ENCODE measurements at places on chromosomes 7 and 10.

GRCh38 chr10:27494116-27494805, 9.8 kb upstream of the RAB18 start:
- no peak for DNase-seq

DNA sequence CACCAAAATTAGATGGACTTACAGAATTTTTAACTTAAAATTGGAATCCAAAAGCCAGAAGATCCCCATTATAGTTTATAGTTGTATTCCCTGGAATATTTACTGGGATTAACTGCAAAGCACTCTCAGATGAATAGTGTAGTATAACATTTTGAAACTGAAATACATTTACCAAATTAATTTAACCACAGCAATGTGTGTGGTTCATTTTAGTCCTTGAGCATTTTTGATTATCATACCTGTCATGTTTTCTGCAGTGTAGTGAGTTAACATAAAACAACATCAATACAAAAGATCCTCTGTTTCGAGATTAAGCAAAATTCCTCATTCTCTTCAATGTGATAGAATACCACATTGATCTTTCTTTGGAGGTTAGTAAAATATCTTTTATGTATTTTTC, 3.7 kb downstream of the VIM start:
- no peak for DNase-seq

DNA sequence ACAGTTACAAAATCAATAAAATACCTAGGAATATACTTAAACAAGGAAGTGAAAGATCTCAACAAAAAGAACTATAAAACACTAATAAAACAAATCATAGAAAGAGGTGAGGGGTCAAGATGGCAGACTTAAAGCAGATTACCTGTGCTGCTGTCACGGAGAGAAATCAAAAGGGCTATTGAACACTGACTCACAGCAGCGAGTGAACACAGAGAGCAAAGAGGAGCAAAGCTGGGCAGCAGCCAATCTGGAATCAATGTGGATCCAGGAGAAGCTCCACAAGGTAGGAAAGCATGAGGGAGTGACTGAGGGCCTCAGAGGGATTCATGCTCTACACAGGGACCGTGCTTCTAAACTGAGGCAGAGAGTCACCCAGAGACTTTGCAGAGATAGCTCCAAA, 562.0 kb upstream of the SEMA3D start:
- no peak for DNase-seq

DNA sequence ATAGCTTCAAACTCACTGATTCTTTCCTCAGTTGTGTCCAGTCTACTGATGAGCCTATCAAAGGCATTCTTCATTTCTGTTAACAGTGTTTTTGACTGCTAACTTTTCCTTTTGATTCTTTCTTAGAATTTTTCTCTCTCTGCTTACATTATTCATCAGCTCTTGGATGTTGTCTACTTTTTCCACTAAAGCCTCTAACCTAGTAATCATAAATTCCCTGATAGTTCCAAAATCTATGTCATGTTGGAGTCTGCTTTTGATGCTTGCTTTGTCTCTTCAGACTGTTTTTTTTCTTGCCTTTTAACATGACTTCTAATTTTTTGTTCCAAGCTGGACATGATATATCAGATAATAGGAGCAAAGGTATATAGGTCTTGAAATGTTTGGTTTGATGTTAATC, 78.0 kb downstream of the ADAM22 start:
- DNase-seq = no peak

Data from stimulated activated CD4-positive, alpha-beta T cell treated with anti-CD3 and anti-CD28 coated beads, Interleukin-2, amount 100 ng/mL, for 24 hours (primary cell).